NCI-H69 (cell line): ENCODE measurements at places on chromosomes 7 and 10.
A peak's percentile ranks its signal among the peaks of the same experiment; 100 is the strongest.

GRCh38 chr10:99366666-99367065 is 37.5 kb downstream of the CNNM1 start:
- DNase-seq: no peak

DNA sequence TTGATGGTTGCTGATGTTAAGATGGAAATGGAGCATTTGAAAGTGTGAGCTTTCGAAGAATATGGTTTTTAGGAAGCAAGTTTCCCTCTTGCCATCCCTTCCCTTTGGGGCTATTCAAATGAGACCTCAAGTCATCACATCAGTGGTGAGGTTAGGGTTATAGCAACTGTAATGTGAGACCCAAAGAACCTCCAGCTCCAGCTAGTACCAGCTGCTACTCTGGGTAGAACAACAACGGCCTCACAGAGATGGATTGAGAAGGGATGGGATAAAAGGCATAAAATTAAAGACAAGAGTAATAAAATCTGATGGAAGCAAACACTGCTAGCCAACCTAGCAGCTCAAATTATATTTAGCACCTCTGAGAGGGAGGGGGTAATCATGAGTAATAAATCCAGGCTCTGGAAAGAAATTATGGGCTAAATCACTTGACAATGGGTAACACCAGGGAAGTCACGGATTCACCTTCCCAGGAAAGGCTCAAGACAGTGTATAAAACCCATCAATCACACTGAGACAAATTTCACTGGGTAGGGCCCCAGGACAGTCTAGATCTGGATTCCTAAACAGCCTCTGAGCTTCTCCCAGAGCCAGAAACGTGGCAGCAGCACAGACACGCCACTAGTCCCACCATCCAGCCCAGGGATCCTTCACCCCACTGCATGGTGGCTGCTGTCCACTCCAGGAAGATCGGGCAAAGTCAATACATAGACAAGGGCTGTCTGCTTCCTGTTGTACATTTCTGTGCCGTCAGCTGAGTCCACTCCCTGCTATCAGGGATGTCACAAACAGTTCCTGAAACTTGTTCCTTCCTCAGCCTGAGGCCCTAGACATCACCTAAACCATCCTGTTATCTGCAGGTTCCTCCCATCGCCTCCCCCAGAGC is 151.1 kb downstream of the GFRA1 start:
- DNase-seq: peak; percentile 14

DNA sequence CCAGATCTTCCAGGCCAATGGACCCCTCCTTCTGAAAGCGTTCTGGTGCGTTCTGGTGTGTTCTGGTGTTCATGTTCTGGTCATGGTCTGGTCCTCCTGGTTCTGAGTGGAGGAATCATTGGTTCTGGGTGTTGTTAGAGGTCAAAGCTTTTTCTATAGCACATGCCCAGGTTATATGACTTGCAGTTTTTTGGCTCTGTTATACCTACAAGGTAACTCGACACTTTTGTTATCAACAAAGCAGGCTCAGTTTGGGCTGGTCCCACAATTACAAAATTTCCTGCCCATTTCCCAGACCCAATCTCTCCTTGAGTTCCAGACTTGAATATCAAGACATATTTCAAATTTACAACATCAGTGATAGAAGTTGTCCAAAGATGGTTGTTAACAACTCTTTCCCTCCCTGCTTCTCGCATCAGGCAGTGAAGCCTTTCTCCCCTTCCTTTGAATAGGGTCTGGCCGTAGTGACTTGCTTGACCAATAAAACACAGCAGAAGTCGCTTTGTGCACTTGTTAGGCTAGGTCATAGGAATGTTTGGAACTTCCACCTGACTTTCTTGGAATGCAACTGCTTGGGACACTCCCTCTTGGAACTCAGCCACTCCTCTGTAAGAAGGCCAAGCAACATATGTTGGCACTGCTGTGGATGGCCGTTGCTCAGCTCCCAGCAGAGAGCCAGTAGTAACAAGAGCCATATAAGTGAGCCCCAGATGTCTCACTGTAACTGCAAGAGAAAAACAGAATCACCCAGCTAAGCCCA is 83.1 kb upstream of the STEAP1B start:
- DNase-seq: peak; percentile 12

- no peak for DNase-seq
These were observed 4.1 kb downstream of the MINPP1 start for GRCh38 chr10:87508837-87509236.

GRCh38 chr10:103102195-103102594 is 90.9 kb downstream of the NT5C2 start:
- DNase-seq: no peak

GRCh38 chr7:16914771-16915170 is 33.0 kb upstream of the AGR3 start:
- DNase-seq: peak; percentile 34

GRCh38 chr7:23759671-23760391 is 49.8 kb downstream of the STK31 start:
- peak; percentile 60 for DNase-seq

GRCh38 chr10:132788831-132789219 is 2.9 kb upstream of the NKX6-2 start:
- DNase-seq: no peak

GRCh38 chr10:98289802-98290209 is 21.8 kb upstream of the LOXL4 start:
- no peak for DNase-seq

DNA sequence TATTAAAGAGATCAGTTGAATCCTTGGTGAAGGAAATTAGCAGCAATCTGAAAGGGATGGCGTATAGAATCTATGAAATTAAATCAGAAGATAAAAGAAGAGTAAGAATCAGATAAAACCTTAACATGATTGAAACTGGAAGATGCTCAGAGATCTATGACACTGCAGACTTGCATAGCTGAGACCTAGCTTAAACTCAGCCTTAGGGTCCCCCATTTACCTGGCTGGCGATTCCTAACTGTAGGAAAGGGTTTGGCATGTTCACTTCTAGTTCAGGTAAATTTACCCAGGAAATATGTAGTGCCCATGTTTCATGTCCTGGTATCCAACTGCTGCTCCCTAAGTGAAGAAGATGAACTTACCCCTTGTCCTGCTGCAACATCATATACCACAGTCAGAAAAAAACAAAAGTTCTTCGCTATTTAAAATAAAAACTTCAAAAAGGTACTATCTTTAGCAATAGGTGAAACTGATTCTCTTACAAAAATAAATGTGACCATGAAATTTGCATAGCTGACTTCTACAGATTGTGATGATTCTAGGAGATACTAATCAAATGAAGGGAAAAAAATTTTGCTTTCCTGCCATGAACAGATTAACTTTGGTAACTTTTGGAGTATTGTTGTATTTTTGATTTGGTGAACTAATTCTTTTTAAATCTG is 47.8 kb upstream of the TMEM243 start:
- no peak for DNase-seq

- no peak for DNase-seq
These were observed 121.4 kb downstream of the POU6F2 start for GRCh38 chr7:39099146-39099545.

GRCh38 chr10:47058032-47058702 is 146.9 kb downstream of the PTPN20 start:
- no peak for DNase-seq

GRCh38 chr7:1113548-1113885 is 25.6 kb downstream of the GPER1 start:
- no peak for DNase-seq

- DNase-seq: no peak
These were observed 468.0 kb upstream of the ZMIZ1 start for GRCh38 chr10:78600740-78601139.

- DNase-seq: peak; percentile 23
These were observed 119.2 kb downstream of the MBL2 start for GRCh38 chr10:52653263-52653909.

DNA sequence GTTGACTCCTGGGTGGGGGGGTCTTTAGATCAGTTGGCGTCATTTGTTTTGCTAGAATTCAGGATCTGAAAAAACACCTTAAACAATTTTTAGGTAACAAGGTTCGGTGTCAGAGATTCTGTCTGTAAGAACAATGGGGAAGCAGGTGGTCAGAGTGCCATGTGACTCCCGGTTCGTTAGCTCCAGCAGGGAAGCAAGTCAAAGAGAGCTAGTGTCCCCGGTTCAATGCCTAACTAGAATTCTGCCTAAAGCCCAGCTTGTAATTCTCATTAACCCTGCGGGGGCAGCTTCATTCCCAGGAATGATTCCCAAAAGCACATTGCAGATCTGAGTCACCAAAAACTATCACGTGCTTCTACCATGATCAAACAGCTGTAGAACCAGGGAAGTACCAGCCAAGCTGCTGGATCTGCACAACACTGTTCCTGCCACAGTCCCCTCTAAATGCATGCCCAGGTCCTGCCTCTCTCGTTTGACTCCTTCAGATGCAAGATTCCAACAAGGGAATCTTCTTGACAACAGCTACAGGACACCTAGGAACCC is 664.3 kb upstream of the CELF2 start:
- no peak for DNase-seq

DNA sequence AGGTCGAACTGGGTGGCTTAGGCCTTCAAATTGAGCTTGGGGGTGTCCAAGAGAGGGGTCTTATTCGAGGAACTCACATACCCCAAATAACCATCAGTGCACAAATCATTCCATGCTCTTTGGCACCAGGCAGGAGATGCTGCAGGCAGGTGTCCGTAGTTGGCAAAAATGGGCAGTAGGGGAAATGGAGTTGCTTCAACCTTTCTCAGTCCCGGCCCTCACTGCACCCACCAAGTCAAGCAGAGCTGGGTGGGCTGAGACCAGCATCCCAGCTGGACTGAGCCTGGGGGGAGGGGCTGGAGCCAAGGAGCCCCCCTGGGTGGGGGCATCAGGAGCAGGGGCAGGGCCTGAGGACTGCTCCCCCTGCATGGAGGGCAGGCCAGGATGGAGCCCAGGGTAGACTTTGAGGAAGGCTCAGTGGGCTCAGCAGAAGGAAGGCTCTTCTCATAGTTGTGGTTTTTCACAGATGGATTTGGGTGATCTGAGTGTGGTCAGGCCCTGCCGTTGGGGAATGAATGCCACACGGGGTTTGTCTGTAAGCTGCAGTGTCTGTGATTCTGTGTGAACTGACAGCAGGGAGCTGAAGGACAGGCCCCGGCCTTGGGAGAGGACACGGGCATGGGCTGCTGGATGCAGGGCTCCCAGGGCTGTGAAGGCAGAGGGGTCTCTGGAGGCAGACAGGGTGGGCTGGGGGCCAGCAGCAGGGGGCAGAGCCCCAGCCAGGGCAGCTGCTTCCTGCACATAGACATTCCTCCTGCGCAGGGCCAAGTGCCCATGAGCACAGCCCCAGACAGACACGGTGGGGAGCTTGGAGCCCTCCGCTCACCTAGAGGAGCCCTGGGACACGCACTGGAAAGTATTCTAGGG is 144.5 kb downstream of the ADCY1 start:
- no peak for DNase-seq

GRCh38 chr10:85916994-85917573 is 449.5 kb downstream of the GRID1 start:
- peak; percentile 93 for DNase-seq

GRCh38 chr7:140035400-140036223 is 27.1 kb downstream of the PARP12 start:
- no peak for DNase-seq

DNA sequence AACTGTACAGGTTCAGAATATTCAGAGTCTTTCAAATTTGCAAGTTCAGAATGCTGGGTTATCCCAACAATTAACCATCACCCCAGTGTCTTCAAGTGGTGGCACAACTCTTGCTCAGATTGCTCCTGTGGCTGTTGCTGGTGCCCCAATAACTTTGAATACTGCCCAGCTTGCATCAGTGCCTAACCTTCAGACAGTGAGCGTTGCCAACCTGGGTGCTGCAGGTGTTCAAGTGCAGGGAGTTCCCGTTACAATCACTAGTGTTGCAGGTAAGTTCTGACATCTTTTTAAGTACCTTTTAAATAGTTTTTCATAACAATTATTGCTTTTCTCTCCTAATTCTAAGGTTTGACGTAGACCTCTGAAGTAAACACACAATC is 2.7 kb downstream of the SP4 start:
- DNase-seq: peak; percentile 52

GRCh38 chr7:51233374-51233773 is 83.2 kb downstream of the COBL start:
- peak; percentile 70 for DNase-seq

GRCh38 chr7:45709168-45710042 is 135.2 kb downstream of the ADCY1 start:
- no peak for DNase-seq

GRCh38 chr7:55254242-55254595 is 110.9 kb upstream of the LANCL2 start:
- no peak for DNase-seq

GRCh38 chr7:14690075-14690474 is 212.5 kb downstream of the DGKB start:
- DNase-seq: no peak

- no peak for DNase-seq
These were observed 56.5 kb upstream of the WIPF3 start for GRCh38 chr7:29749701-29750321.

DNA sequence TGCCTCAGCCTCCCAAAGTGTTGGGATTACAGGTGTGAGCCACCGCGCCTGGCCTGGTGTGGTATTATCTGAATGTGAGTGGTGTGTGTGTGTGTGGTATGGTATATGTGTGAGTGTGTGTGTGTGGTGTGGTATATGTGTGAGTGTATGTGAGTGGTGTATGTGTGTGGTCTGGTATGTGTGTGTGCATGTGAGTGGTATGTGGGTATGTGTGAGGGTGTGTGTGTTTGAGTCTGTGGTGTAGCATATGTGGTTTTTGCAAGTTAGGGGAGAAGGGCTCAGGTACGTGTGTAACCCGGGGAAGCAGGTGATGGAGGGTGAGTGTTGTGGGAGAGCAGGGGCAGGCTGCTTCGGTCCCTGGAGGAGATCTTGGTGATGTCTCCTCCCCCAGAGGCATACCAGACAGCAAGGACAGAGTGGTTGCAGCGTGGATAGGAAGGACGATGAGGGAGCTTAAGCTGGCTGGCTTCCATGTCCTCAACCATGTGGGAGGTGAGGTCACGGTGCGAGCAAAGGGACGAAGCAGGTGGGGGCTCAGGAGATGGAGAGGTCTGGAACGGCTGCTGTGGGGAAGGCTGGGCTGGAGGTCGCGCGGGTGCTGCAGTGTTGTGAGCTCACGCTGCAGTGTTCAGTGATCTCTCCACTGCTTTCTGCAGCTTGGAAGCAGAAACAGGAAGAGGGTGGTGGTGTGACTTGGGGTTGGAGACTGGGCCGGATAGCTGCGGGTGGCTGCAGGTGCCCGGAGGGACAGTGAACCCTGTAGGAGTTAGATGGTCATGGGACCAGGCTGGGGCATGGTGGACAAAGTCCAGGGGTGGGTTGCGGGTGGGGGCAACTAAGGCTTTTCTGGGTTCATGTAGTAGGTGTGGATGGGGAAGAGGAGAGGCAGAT is 5.0 kb downstream of the ZYX start:
- DNase-seq: no peak

DNA sequence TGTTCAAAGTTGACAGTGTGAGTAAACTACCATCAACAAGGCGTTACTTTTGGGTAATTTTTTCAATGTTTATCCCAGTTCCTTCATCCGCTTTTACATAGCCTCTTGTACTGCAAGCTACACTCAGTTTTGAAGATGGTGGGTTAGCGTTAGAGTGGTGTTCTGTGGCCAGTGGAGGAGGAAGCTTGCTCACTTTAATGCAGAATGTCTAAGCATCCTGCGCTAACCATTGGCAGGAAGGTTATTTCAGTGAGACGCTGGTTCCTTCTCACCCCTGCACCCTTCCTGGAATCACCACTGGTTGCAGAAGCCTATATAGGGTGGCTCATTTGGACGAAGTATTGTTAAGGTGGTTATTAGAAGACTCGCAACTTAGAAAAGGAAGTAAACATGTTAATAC is 159.1 kb downstream of the CELF2 start:
- no peak for DNase-seq

- peak; percentile 92 for DNase-seq
These were observed at the start of gene PRDX3 for GRCh38 chr10:119178372-119179119. Gene PRDX3 (minus strand): TSS chr10:119178812. CDS start chr10:119178790, 22 bp downstream.

GRCh38 chr10:122326806-122327205 is 47.7 kb upstream of the PLEKHA1 start:
- DNase-seq: no peak
